HuH-7 (cell line): ENCODE measurements at places on chromosomes 13 and 19.

DNA sequence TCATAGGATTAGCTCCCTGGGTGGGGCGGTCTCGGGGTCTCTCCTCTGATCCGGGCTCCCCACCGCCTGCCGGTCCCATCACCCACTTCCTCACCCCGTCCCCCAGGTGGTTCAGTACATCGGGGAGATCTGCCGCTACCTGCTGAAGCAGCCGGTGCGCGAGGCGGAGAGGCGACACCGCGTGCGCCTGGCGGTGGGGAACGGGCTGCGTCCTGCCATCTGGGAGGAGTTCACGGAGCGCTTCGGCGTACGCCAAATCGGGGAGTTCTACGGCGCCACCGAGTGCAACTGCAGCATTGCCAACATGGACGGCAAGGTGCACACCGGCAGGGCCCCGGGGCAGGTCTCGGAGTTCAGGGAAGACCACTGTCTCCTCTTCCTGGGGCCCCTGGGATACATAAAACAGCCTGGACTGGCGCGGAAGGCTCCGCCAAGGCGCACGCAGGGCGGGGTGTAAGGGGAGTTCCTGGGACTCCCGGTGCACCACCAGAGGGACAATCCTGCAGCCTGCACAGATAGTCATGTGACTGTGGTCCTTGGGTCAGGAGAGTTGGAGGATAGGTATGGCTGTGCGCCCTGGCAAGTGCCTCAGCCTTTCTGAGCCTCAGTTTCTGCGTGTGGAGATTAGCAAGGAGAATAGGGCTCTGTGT, 14.2 kb upstream of the PGLS start:
- no peak for DNase-seq

- DNase-seq, result no peak
Measured at GRCh38 chr13:104900191-104900817, 1635.2 kb downstream of the EFNB2 start.

- no peak for DNase-seq
Measured at GRCh38 chr13:26026211-26026610, 25.6 kb downstream of the SHISA2 start.

DNA sequence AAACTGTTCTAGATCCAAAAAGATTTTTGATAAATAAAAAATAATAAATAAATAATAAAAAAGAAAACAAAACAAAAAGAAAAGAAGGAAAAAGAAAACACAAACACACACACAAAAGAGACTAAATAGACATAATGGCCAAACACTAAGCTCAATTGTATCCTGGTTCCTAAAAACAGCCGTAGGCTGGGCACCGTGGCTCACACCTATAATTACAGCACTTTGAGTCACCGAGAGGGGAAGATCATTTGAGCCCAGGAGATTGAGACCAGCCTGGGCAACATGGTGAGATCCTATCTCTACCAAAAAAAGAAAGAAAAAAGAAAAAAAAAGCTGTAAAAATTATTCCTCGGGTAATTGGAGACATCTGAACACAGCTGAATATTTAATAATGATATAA, 8.9 kb downstream of the ETHE1 start:
- DNase-seq, result no peak

DNA sequence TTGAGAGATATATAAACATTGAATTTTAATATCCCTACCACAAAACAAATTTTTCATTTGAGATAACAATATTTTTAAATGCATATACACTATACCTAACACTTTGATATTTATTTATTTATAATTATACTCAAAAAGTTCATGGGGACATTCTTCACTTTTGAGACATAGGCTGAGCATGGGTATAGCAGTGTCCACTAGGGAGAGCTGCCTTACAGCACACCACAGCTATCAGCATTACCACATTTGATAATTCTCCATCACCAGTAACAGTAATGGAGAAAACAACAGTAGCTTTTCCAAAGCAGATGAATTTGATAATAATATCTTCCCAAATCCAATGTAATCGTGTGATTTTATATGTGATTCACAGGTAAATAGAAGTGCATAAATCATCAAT, 626.1 kb downstream of the DACH1 start:
- DNase-seq, result peak; percentile 22

- no peak for DNase-seq
Measured at GRCh38 chr13:106121173-106121754, 414.2 kb downstream of the EFNB2 start.

DNA sequence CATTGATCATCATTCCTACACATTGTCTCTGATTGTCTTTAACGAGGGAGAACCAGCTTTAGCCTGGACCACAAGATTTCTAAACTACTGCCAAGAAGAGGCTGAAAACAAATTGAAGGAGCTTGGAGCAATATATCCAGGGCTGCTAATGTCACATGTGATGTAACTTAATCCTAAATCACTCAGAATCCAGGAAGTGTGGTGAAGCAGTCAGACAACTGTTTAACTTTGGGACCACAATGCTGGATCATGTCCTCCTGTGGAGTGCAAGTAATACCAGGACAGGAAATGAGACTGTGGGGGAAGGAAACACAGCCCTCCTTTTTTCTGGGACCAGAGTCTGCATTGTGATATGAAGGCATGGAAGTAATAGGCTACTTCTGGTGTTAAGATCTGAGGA, 430.2 kb downstream of the KCTD12 start:
- no peak for DNase-seq

DNA sequence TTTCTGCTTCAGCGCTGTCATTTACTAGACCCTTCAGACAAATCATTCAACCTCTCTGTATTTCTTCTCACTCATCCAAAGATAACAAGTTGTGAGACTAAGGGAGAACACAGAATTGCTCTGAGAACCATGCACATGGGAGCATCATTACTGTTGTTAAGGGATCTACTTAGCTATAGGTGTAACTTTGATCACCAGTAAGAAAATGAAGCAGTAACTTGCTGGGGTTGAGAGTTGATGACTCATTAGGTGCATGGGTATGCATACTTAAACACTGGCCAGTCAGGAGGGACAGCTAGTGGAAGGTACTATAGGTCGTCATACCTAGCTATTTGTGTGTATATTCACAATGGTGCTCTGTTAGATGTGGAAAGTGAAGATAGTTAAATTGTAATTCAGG, 61.5 kb downstream of the B3GLCT start:
- DNase-seq, result no peak

DNA sequence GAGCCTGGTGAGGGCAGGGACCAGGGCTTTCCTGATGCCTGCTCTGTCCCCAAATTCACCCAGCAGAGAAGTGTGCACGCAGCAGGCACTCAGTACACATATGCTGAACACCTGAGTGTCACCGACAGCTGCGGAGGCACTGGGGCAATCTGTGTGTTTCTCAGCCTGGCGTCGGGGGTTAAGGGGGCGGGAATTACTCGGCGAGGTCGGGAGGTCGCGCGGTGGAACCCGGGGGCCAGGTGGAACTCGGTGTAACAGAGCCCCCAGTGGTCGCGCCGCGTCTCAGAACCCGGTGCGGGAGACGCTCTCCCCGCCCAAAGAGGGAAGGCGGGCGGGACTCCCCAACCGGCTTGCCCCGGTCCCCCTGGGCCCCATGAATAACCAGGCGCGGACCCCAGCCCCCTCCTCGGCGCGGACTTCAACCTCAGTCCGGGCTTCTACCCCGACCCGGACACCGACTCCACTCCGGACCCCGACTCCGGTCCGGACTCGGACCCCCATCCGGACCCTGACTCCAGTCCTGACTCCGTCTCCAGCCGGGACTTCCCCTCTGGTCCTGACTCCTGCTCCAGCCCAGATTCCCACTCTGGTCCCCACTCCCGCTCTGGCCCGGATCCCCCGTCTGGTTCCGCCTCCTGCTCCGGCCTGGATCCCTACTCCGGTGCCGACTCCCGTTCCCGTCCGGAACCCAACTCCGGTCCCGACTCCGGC, at the start of gene SELENOV:
Gene SELENOV, plus strand, starts transcription at position 300 of the 711 bp plus-strand sequence. Its CDS starts 74 bp downstream, at position 374.
- DNase-seq, result no peak

DNA sequence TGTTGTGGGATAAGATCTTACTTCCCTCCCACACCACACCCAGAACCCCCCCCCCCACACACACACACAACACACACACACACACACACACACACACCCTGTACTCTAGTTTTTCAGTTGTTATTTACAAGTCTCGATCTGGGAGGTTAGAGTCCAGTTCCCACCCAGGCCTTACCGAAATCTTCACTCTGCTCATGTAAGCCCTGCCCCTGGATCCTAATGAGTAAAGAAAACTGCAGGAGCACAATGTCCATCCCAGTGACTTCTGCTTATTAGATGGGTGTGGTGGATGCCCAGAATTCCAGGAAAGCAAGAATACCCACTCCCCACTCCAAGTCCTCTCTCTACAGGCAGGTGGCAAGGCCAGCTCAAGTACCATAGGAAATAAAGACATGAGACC, 23.0 kb downstream of the STARD13 start:
- no peak for DNase-seq

DNA sequence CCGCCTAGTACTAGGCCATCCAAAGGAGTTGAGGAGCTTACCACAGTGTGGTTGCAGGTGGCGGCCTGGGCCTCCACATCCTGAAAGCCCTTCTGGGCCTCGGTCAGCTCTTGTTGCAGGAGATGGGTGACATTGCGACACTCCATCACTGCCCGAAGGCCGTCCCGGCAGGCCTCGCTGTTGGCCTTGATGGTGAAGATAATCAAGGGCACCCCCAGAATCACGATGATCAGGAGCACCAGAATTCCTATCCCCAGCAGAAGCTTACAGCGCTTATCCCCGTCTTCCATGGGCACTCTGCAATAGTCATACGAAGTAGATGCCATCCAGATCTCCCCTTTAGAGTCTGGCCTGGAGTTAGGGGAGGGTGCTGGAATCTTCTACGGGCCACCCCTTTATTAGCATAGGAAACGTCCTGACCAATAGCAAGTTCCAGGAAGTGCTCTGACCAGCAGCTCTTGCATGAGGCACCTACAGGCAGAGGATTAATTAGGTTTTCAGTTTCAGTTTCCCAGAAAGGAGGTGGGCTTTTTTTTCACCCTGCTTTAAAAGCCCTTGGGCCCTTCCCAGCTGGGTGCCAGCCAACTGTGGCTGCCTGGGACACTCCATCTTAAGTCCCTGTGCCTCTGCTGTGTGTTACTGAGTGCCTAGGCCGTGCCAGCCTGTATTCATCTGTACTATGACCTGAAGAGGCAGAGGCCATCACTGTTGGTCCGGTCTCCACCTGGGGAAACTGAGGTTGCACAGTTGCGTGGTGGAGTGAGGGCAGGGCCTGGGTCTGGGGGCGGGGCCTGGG, at the start of gene BST2:
Gene BST2, minus strand, starts transcription at position 381 of the 796 bp plus-strand sequence. Its CDS starts 55 bp downstream, at position 326.
- no peak for DNase-seq

- no peak for DNase-seq
Measured at GRCh38 chr13:22486490-22486889, 694.3 kb upstream of the SGCG start.

- DNase-seq, result no peak
Measured at GRCh38 chr19:4362831-4363545, 19.6 kb downstream of the MPND start.

- no peak for DNase-seq
Measured at GRCh38 chr19:18290302-18291018, 9.0 kb upstream of the JUND start.

- DNase-seq, result no peak
Measured at GRCh38 chr13:75478659-75479058, 3.3 kb downstream of the TBC1D4 start.

GRCh38 chr13:97431171-97431764, 2.7 kb upstream of the RAP2A start:
- DNase-seq, result no peak

GRCh38 chr19:14383661-14384555, 2.7 kb downstream of the ADGRE5 start:
- DNase-seq, result no peak

GRCh38 chr19:13289295-13289694, 139.1 kb downstream of the IER2 start:
- no peak for DNase-seq
